ENCODE measurements at places on chromosomes 5 and 9. TPM values are rescaled to one million over a fixed set of nuclear protein-coding genes. Genes with fewer than 3 reads are reported as not detected.

DNA sequence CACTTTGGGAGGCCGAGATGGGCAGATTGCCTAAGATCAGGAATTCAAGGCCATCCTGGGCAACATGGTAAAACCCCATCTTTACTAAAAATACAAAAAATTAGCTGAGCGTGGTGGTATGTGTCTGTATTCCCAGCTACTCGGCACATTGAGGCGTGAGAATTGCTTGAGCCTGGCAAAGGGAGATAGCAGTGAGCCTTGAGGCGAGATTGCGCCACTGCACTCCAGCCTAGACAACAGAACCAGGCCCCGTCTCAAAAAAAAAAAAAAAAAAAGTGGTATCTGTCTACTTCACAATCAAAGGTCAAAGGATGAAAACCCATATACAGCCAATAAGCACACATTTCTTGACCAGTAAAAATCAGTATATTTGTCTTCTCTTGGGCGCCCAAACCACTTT is 728.5 kb upstream of the ADAMTS16 start:
- H3K4me3 ChIP-seq, result no peak overlapping the region
- H3K4me1 ChIP-seq, result no peaks in the 10 kb centered on the region
- no peak for DNase-seq
- no peak overlapping the region for H3K27ac ChIP-seq
- no peaks in the 10 kb centered on the region for H3K36me3 ChIP-seq

Gene RIGI
- 8.6 TPM for total RNA-seq

DNA sequence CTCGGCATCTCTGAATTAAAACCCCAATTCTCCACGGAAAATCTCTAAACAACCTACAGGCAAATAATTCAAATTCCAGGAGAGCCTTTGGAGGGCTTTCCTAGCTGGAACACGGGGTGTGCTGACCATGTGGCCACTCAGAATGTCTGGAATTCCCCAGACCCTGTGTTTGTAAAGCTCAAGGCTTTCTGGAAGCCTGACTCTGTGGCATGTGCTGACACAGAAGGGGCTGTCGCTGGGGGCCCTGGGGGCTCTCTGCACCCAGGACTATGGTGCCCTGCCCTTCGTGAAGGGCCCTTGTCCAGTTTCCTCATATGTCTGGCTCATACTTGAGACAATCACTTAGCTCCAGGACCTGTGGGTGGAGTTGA is 29.0 kb upstream of the BOD1 start:
- no peaks in the 10 kb centered on the region for H3K27me3 ChIP-seq
- no peak overlapping the region for H3K27ac ChIP-seq
- DNase-seq, result no peak
- no peaks in the 10 kb centered on the region for H3K4me1 ChIP-seq
- no peak overlapping the region for H3K4me3 ChIP-seq
- no peaks in the 10 kb centered on the region for H3K36me3 ChIP-seq

Gene GRM6
- total RNA-seq, result not detected

Gene P4HA2
- total RNA-seq, result not detected

DNA sequence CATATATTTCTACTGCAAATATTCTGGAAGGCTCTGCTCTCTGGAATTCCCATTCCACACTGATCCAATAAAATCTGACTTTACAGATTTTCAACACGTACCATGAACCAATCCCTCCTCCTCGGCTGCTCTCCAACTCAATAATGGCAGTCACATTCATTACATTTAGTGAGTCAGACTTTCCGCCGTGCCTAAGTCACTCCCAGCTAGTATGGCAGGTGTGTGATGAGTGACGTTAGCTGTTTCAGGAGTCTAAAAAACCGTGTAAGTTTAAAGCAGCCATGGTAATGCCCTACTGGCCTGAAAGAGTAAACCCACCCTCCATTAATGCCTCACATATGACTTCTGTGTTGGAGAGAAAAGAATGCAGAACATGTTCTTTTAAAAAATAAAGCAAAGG is 3.3 kb downstream of the FBN2 start:
- no peak overlapping the region for H3K4me3 ChIP-seq
- H3K27ac ChIP-seq, result no peak overlapping the region
- H3K27me3 ChIP-seq, result peaks cover 3% of the 10 kb centered on the region
- DNase-seq, result no peak
- no peaks in the 10 kb centered on the region for H3K36me3 ChIP-seq
- H3K4me1 ChIP-seq, result no peaks in the 10 kb centered on the region

DNA sequence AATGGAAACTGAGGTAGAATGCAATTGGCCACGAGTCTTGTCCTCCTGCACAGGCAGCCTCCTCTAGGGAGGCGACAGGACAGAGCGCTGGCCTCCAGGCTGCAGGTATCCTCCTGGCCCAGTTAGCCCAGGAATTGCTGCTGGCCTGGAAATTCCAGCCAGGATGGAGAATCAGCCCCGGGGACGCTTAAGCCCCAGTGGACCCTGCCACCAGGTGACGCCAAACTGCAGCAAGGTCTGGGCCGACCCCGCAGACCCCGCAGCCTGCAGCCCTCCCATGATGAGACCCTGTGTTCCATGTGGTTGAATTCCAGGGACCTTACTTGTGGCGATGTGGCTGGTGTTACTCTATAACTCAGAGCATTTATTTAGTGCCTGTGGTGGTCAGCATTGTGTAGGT is 7.3 kb downstream of the CACFD1 start:
- no peak for DNase-seq
- H3K27me3 ChIP-seq, result no peaks in the 10 kb centered on the region

- H3K4me1 ChIP-seq, result no peaks in the 10 kb centered on the region
- H3K27ac ChIP-seq, result no peak overlapping the region
- no peaks in the 10 kb centered on the region for H3K36me3 ChIP-seq
- no peak overlapping the region for H3K4me3 ChIP-seq
These were observed 151.0 kb downstream of the NXNL2 start for GRCh38 chr9:88685966-88686365.

Gene RGS7BP
- not detected for total RNA-seq

GRCh38 chr5:167642181-167642580 is 649.3 kb upstream of the WWC1 start:
- no peaks in the 10 kb centered on the region for H3K36me3 ChIP-seq
- H3K27me3 ChIP-seq, result no peaks in the 10 kb centered on the region
- no peak overlapping the region for H3K4me3 ChIP-seq
- H3K4me1 ChIP-seq, result no peaks in the 10 kb centered on the region

Gene CER1
- total RNA-seq, result not detected

DNA sequence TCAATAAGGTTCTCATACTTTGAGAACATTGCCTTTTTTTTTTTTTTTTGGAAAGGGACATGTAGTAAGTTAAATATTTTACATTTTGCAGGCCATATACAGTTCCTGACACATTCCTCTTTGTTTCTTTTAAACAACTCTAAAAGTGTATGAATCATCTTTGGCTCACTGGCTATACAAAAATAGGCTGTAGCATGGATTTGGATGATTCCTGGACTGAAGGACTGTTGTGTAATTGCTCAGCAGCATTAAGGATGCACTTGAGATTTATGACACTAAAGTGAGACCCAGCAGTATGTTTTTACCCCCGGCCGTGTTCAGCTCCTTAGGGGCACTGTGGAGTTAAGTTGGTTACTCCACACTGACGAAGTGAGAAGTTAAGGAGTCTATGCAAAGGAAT is 41.3 kb downstream of the VPS13A start:
- H3K4me1 ChIP-seq, result no peaks in the 10 kb centered on the region
- H3K27ac ChIP-seq, result no peak overlapping the region
- H3K27me3 ChIP-seq, result no peaks in the 10 kb centered on the region

DNA sequence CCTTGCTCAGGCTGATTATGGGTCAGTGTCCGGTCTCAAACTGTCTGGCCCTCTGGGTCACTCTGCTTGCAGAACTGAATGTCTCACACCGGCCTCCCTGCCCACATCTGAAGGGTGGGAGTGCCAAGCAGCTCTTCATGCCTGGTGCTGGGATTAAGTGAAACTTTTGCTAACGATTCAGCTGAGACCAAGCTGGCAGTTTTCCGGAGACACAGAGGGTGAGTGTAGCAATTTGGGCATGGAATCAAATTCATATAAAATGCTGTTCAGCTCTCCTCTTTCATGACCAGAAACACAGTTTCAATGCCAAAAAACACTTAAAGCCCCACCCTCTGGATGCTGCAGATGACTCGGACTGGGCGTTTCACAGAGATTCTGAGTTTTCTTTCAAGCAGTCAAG is 207.5 kb downstream of the NXNL2 start:
- H3K27me3 ChIP-seq, result no peaks in the 10 kb centered on the region
- no peaks in the 10 kb centered on the region for H3K4me1 ChIP-seq
- no peak for DNase-seq
- H3K27ac ChIP-seq, result no peak overlapping the region
- no peak overlapping the region for H3K4me3 ChIP-seq
- no peaks in the 10 kb centered on the region for H3K36me3 ChIP-seq

GRCh38 chr9:37796232-37796631 is 4.4 kb upstream of the DCAF10 start:
- no peak for DNase-seq
- no peak overlapping the region for H3K27ac ChIP-seq
- no peaks in the 10 kb centered on the region for H3K36me3 ChIP-seq
- H3K4me1 ChIP-seq, result no peaks in the 10 kb centered on the region

- no peaks in the 10 kb centered on the region for H3K4me1 ChIP-seq
- no peaks in the 10 kb centered on the region for H3K27me3 ChIP-seq
- H3K27ac ChIP-seq, result no peak overlapping the region
- no peaks in the 10 kb centered on the region for H3K36me3 ChIP-seq
These were observed 31.4 kb downstream of the GNAQ start for GRCh38 chr9:78000221-78000620.

Gene IL13
- total RNA-seq, result 71.3 TPM

GRCh38 chr5:1733369-1733768 is 66.3 kb downstream of the MRPL36 start:
- H3K36me3 ChIP-seq, result no peaks in the 10 kb centered on the region
- no peak for DNase-seq
- no peaks in the 10 kb centered on the region for H3K4me1 ChIP-seq
- no peak overlapping the region for H3K4me3 ChIP-seq
- no peak overlapping the region for H3K27ac ChIP-seq

DNA sequence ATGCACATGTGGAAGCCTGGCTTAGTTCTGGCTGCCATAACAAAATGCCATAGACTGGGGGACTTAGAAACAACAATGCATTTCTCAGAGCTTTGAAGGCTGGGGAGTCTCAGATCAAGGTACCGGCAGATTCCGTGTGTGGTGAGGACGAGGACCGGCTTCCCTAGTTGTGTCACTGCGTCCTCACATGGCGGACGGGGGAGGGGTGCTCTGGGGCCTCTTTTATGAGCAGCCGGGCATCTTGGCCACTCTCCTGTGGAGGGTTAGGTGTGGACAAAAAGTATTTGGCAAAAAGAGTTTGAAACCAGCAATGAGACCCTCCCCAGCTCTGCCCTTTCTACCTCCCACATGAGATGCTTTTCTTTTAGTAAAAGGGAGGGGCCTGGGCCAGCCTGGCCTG is 118.5 kb upstream of the LPCAT1 start:
- no peak for DNase-seq
- H3K27me3 ChIP-seq, result peaks cover 7% of the 10 kb centered on the region
- no peaks in the 10 kb centered on the region for H3K36me3 ChIP-seq

Gene PLAA
- total RNA-seq, result 25.9 TPM

DNA sequence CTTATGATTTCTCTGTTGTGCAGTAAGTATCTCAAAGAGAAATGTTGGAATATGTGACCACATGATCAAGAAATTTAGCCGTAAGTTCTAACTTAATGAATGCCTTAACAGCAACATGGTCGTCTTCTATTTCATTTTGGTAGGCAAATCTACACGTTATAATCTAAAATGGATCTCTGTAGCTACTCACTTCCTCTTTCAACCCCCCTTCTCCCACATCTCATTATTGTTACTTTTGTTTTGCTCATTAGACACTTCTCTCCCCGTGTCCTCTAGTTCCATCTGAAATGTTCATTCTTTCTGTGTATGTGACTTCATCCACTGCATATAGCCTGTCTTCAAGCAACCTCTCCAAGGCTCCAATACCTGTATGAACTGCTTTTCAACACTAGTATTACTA is 27.1 kb upstream of the LPAR1 start:
- no peak overlapping the region for H3K4me3 ChIP-seq
- no peak overlapping the region for H3K27ac ChIP-seq
- no peaks in the 10 kb centered on the region for H3K4me1 ChIP-seq
- no peaks in the 10 kb centered on the region for H3K36me3 ChIP-seq
- no peak for DNase-seq

DNA sequence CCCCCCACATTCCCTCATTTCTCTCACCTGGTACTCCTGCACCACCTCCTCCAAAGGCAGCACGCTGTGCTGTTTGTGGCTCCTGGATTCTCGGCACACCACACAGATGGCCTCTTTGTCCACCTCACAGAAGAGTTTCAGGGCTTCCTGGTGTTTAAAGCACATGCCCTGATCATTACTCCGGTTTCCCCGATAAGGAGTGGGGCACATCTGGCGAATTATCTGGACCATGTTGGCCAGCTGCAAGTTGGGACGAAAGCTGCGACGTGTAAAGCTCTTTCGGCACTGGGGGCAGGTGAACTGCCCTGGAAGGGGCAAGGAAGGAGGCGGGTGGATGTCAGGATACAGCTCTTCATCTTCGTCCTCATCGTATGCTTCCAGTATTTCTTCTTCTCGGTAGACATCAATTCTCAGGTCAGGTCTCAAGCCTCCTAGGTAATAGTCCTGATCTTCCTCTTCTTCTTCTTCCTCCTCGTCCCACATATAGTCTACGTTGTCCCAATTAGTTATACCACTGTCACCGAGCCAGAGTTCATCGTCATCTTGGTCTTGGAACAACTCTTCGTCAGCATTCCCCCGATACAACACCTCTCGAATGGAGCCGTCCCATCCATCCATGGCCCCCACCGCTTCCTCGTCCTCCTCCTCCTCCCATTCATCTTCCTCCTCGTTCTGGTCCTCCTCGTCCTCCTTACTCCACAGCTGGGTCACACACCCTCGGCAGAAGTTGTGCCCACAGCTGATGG is 796 bp downstream of the TRIM52 start:
- H3K27ac ChIP-seq, result peak overlapping the region; percentile 97
- peaks cover 31% of the 10 kb centered on the region for H3K4me1 ChIP-seq
- H3K36me3 ChIP-seq, result no peaks in the 10 kb centered on the region
- DNase-seq, result no peak
- no peaks in the 10 kb centered on the region for H3K27me3 ChIP-seq
- peak overlapping the region; percentile 93 for H3K4me3 ChIP-seq

DNA sequence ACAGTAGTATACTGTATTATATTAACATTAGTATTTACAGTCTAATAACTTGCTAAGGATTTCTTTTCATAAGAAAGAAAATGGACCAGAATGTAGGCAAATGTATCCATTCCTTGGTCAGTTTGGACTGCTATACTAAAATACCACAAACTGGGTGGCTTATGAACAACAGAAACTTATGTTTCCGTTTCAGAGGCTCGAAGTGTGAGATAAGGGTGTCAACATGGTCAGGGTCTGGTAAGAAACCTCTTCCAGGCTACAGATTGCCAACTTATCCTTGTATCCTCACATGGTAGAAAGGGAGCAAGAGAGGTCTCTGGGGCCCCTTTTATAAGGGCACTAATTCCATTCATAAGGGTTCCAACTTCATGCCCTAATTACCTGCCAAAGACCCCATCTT is 9.2 kb upstream of the ESM1 start:
- DNase-seq, result no peak
- no peak overlapping the region for H3K27ac ChIP-seq
- peaks cover 27% of the 10 kb centered on the region for H3K4me1 ChIP-seq
- H3K4me3 ChIP-seq, result no peak overlapping the region
- no peaks in the 10 kb centered on the region for H3K27me3 ChIP-seq

Gene C9
- not detected for total RNA-seq

All from naive thymus-derived CD4-positive, alpha-beta T cell (primary cell).